Hematopoietic multipotent progenitor cell treated with erythropoietin and hydrocortisone succinate and interleukin-3 and kit ligand, for 17 days (in vitro differentiated cells): ENCODE measurements at places on chromosomes 16 and 17.

- DNase-seq: no peak
Observed at GRCh38 chr16:65570261-65570660, 448.4 kb upstream of the CDH11 start.

DNA sequence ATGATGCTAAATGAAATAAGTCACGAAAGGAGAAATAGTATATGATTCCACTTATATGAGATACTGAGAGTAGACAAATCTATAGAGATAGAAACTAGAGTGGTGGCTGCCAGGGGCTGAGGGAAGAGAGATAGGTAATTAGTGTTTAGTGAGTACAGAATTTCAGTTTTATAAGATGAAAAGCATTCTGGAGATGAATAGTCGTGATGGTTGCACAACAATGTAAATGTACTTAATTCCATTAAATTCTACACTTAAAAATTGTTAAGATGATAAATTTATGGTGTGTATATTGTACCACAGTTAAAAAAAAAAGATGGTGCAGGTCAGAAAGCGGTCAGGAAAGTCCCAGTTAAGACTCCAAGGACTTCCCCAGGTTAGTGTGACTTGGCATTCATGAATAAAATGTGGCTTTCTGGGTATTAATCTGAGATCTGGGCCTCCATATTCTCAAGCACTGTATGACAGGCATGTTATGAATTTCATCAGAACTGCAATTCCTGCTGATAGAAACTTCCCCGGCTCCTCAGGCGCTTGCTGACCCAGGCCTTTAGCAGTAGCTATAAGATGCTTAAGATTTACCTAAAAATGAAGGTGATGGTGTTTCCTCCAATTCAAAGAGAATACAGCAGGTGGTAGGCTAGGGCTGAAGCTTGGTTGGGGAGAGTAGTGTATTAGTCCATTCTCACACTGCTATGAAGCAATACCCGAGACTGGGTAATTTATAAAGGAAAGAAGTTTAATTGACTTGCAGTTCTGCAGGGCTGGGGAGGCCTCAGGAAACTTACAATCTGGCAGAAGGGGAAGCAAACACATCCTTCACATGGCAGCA lies 115.3 kb upstream of the SOX9 start:
- no peak for DNase-seq

- DNase-seq: no peak
Observed at GRCh38 chr17:1186214-1186820, 6.5 kb upstream of the ABR start.

DNA sequence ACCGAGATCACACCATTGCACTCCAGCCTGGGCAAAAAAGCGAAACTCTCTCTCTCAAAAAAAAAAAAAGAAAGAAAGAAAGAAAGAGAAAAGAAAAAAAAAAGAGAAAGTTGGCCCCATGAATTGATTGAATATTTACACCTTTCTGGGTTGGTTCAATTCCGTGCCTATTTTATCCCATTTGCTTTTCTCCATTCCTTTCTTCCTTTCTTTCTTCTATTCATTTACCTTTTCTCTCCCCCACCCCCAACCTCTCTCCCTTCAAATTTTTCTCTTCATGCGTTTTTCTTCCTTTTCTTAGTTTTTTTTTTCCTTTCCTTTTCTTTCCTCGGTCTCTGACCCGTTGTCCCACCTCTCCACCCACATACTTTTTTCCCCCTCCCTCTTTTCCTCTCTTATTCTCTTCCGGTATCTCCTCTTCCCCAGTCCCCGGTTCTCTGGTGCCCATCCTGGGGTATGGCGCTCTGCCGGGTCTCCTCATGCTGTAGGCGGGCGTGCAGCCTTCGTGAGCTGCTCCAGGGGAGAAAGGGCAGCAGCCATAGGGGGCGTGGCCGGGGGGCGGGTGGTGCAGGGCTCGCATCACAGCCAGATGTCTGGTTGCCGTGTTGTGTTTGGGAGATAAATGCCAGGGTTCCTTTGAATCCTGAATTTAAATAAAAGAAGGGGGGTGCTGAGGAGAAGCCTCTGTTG lies 5.3 kb upstream of the COL1A1 start:
- DNase-seq: no peak

GRCh38 chr17:58995247-58995940 lies 111.3 kb downstream of the TRIM37 start:
- no peak for DNase-seq

- DNase-seq: no peak
Observed at GRCh38 chr16:73878611-73879010, 418.0 kb upstream of the PSMD7 start.

- no peak for DNase-seq
Observed at GRCh38 chr16:72590151-72590937, 418.4 kb upstream of the PMFBP1 start.

DNA sequence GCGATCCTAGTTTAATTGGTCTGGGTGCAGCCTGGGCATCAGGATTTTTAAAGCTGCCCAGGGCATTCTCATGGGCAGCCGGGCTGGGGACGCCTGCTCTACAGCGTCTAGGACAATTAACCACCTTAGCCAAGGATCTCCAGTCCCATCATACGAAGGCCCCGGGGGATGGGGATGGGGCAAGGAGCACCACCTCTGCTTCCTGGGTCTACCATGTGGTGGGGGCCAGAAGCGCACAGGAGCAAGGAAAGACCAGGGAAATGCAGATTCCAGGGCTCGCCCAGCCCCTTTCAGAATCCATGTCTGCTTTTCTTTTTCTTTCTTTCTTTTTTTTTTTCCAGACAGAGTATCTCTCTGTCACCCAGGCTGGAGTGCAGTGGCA lies 29.3 kb downstream of the TBC1D16 start:
- DNase-seq: no peak

DNA sequence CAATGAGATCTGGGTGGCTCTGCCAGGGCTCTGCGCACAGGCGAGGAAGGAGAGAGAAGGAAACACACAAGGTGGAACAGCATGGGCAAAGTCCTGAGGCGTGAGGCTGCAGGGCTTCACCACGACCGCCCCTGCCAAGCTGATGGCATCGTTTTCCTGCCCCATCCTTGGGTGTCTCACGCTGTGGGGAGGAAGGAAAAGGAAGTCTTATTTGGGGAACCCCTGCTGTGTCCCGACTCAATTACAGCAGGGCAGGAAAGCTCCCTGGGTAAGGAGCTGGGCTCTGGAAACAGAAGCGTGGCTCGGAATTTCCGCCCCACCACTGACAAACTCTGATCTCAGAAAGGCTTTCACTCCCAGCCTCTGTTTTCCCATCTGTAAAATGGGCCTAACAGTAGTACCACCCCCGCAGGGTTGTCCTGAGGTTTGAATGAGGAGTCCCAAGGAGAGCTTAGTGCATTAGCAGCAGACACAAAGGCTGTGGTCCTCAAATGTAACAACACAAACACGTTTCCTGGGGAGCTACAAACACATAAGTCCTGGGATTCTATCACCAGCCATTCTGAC lies 3.2 kb upstream of the CDH5 start:
- no peak for DNase-seq

DNA sequence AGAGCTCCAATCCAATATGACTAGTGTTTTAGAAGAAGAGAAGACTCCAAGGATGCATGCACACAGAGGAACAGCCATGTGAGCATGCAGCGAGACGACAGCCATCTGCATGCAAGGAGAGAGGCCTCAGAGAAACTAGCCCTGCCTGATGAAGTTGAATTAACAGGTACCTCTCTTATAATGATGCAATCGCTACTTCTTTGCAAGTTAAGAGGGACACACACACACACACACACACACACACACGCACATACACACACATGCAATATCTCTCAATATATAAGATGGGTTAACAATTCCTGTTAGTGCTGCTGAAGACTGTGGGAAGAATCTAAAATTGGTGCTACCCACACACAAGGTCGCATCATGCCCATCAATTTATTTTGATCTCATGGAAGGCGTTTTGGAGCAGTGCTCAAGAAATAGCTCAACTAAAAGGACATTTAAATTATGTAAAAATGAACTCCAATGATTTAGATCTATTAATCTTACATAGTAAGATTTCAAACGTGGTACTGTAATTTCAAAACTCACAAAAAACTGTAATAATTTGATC lies 7.0 kb upstream of the GINS3 start:
- no peak for DNase-seq

DNA sequence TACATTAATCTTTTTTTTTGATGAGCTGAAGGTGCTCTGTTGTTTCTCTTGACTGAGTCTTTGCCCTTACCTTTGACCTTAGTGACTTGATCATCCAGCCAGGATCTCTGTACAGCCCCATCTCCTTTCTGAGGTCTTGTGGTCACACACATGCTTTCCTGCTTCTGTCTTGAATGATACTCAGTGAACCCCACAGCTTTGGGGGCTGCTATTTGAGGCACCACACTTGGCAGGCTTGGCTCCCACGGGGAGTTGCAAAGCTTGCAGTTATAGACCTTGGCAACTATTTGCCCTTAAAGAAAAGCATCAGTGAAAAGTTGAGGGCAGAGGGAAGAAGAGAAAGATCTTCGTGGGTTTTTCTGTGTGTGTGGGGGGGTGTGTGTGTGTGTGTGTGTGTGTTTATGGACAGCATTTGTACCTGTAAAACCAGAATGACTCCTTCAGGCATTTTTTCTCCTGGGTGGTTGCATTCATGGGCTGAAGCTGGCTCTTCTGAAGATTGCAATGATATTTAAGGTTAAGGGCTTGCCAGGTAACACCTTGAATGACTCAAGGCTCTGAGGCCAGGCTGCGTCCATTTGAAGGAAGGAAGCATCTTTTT lies 101.6 kb downstream of the MSI2 start:
- DNase-seq: no peak

GRCh38 chr16:27972500-27972899 lies 91.0 kb downstream of the GSG1L start:
- no peak for DNase-seq

GRCh38 chr17:61467416-61468262 lies 15.4 kb downstream of the TBX4 start:
- DNase-seq: no peak

DNA sequence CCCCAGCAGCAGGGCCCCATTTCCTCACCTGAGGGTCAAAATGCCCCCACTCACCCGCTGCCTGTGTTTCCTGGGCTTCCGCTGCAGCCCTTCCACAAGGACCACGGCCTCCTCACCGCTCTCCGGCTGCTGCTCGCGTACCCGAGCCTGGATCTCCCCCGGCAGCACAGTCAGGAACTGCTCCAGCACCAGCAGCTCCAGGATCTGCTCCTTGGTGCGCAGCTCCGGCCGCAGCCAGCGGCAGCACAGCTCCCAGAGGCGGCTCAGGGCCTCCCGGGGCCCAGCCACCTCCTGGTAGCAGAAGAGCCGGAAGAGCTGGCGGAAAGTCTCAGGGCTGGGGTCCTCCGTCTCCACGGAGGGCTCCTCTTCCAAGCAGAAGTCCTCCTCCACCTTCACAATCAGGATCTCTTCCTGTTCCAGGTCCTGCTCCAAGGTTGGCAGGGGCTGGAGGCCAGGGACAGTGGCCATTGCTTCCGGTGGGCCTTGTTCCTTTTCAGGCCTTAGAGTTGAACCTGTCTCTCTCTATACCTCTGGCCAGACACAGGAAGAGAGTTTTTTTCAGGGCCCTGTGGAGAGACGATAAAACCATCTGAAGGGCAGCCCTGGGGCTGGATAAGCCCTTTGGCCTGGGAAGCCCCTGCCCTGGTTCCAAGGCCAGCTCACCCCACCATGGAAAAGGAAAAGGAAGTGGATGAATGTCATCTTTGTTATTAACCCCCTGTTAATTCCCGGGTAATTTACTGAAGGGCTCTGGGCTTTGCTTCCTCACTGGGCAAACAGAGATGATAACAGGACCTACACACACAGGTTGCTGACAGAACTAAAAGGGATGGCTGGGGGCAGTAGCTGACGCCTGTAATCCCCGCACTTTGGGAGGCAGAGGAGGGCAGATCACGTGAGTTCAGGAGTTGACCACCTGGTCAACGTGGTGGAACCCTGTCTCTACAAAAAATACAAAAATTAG lies 1.2 kb downstream of the ZNF500 start:
- no peak for DNase-seq

GRCh38 chr17:3879591-3880417 lies 13.0 kb downstream of the CAMKK1 start:
- no peak for DNase-seq

DNA sequence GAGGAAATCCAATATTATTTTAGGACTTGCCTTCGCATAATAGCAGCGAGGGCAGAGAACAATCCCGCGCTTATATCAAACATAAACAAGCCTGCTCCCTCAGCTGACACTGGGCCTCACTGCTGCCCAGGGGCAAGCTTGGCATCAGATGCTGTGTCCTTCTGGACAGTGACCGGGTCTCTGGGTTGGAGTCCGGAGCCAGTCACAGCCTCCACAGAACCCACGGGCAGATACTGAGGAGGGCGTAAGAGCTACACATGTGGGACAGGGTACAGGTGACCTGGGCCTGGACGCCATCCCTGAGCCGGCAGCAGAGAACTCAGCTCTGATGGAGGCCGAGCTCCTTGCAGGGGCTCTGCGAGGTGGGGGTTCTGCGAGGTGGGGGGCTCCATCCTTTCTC lies 14.7 kb upstream of the ZNF469 start:
- no peak for DNase-seq

- no peak for DNase-seq
Observed at GRCh38 chr17:44557651-44558285, 484 bp downstream of the FZD2 start.

- no peak for DNase-seq
Observed at GRCh38 chr16:20026361-20027072, 47.2 kb downstream of the GPR139 start.

DNA sequence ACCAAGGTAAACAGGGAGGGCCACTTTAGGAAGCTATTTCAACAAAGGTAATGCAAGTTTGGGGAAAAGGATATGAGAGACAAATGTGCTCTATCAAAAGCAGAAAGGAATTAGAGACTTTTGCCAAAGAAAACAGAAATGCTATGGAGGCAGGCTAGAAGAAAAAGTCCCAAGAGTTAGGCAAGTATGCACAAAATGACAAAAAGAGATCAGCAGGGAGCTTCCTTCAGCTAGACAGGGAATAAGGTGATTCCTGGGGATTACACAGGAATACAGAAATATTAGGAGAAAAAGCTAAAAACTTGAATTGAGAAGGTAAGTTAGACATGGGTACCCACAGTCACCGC lies 2.4 kb downstream of the FXR2 start:
- DNase-seq: no peak

GRCh38 chr17:41442739-41443138 lies 2.0 kb upstream of the KRT38 start:
- no peak for DNase-seq

DNA sequence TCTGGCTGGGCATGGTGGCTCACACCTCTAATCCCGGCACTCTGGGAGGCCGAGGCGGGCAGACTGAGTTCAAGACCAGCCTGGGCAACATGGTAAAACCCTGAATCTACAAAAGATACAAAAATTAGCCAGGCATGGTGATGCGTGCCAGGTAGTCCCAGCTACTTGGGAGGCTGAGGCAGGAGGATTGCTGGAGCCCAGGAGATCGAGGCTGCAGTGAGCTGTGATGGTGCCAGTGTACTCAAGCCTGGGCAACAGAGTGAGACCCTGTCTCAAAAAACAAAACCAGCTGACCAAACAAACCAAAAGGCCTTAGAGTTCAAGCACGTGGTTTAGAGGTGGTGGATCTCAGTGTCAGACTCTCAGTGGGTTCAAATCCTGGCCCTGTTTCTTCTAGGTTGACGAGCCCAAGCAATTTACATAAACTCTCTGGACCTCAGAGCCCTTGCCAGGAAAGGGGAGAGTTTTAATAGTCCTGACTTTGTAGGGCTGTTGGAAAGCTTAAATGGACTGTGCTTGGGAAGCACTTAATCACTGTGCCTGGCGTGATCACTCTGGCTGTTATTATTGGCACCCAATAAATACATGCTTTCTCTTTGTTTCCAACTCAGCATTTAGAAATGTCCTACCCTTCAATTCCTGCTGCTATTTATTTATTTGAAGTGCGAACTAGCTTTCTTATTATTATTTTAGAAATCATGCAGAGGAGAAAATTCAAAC lies 44.7 kb downstream of the ABCC1 start:
- DNase-seq: no peak

GRCh38 chr17:43467981-43468581 lies 15.7 kb upstream of the DHX8 start:
- DNase-seq: no peak
